ENCODE measurements at places on chromosomes 4 and X.

DNA sequence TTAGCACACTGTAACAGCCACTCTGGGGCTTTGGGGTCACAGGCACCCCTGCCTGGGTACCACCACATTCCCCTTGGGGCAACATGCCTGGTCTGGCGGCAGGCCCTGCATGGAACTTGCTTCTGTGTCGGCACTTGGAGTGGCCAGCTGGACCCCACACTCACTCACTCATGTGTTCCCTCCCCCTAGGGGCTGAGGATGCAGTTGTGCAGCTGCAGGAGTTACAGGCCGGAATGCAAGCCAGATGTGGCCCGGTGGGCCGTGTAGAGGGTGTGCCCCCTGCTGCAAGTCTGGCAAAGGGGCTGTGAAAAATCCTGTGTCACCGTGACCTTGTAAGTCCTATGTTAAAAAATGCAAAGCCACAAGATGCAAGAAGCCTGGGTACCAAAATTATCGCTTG lies 34.2 kb downstream of the ATXN3L start:
- DNase-seq, result no peak

DNA sequence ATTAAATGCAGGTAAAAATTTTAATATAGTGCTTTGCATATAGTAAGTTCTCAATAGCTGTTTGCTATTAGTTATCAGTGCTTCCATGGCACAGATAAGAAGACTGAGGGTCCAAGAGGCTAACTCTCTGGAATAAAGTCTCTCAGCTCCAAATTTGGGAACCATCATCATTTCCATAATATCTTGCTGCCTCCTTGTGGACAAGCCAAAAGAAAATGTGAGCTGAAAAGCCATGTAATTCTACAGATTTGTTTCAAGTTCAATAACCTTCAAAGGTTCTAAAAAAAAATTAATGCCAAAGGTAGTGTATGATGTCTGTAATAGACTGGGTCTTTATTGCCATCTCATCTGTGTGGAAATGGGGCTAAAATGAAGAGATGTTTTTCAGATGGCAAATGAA lies 136.9 kb upstream of the VCX start:
- DNase-seq, result no peak

DNA sequence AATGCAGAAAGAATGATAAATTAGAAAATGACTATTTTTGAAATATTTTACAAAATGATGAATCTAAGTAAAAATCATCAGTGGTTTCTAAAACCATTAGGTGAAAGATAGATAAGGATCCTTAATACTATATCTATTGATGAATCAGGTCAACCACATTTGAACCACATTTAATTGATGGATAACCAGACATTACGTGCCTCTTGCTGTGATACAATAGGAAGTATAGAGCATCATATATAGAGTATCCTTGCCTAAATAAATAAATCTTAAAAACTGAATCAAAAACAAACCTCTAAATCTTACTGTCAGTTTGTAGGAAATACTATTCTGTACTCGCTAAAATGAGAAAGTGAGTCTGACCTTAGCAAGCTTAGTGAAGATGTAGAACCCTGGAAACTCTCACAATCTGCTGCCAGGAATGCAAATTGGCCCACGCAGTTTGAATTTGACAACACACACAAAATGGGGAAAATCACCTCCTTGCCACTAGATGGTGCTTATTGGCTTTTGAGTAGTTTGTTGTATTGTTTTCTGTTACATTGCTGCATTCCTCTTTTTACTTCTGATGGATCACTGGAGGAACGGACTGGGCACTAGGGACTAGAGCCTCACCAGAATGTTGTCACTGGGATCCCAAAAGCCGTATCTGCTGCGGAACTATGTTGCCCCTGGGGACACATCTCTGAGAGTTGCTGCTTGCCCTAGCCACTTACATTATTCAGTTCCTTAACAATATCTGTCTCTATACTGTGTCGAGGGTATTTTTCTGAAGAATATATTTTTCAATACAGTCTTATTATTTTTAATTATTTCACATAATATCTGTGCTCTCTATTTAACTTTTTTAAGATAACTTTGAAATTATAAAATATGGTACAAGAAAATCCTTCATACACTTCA lies 25.4 kb upstream of the SLAIN2 start:
- peak; percentile 59 for DNase-seq

GRCh38 chr4:41620594-41621256 lies 82.8 kb downstream of the LIMCH1 start:
- no peak for DNase-seq

DNA sequence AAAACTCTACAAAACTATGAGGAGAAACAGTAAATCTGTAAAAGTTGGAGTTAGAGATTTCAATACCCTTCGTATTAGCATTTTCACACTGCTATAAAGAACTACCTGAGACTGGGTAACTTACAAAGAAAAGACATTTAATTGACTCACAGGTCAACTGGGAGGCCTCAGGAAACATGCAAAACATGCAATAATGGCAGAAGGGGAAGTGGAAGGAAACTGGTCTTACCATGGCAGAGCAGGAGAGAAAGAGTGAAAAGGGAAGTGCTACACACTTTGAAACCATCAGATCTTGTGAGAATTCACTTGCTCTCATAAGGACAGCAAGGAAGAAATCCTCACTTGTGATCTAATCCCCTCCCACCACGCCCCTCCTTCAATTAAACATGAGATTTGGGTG lies 949.9 kb downstream of the TECRL start:
- DNase-seq, result no peak

DNA sequence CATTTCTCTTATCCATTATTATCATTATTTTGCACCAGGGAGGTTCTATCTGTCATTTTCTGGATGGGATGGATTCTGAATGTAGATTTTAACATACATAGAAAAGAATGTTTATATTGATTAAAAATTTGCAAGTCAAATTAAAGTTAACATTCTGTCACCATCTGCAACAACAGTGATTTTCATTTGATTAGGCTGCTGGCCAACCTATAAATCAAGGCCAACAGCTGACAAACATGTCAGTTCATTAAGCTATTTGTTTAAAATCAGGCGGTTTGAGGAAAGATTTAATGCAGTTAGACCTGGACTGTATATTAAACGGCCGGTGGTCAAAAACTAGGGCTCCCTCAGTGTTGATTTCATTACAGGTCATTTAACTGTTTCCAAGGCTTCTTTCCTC lies 109.5 kb upstream of the CBR4 start:
- no peak for DNase-seq

GRCh38 chr4:66439508-66439907 lies 769.2 kb upstream of the EPHA5 start:
- DNase-seq, result no peak

DNA sequence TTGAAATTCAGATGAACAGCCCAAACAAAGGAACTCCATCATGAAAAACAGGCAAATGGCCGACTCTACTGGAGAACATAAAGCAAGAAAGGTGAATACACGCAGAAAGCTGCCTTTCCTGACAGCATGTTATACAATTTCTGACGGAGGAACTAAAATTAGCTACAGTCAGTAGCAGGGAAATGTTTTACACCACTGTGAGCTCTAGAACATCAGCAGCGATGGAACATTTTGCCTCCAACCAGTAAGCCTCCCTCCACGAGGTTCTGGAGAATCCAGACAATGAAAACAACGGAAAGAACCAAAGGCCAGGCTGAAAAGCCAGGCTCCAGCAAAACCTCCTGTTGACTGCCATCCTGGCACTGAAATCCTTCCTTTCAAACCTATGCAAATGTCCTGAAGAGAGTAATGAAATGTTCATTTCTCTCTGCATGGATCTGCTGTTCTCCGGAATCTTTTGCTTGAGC lies 78.9 kb downstream of the IRF2 start:
- no peak for DNase-seq

DNA sequence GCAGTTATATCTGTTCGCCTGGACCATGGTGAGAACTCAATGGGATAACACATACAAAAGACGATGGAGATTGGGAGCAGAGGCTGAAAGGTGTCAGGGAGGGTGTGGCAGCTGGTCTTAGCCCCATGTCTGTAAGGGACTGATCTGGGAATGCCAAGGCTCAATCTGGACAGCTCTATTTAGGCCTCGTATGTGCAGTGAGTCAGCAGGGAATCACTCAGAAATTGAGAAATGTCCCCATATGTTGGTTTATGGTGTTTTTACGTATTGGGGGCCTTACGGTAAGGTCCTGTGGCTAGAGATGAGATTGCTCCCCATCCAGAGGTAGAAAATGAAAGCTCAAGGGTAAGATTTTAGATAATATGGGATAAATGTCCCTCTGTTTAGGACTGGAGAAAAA lies 71.4 kb upstream of the TTC29 start:
- DNase-seq, result no peak

DNA sequence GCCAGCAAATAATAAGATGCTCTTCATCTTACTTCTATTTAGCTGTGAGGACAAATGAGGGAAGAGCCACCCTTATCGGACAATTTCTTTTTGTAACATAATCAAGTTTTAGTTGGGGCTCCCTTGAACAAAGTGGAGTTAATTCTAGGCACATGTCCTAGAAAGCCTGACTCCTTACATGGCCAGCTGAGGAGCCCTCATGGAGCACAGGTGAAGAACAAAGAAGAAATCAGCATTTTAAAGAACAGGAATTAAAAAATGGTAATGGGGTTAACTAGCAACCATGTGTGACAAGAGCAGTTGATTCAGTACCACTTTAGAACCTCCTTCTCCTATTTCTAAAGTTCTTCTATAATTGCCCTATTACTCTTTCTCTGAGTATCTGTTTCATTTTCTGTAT lies 15.9 kb downstream of the GPR82 start:
- DNase-seq, result no peak

- peak; percentile 42 for DNase-seq
These were observed 326.6 kb upstream of the F9 start for GRCh38 chrX:139203651-139204570.

GRCh38 chr4:6875431-6875831 lies 34.2 kb upstream of the TBC1D14 start:
- peak; percentile 88 for DNase-seq

GRCh38 chr4:70680934-70681333 lies 7.4 kb upstream of the UTP3 start:
- DNase-seq, result no peak

GRCh38 chr4:147194114-147194513 lies 248.4 kb upstream of the TTC29 start:
- no peak for DNase-seq

DNA sequence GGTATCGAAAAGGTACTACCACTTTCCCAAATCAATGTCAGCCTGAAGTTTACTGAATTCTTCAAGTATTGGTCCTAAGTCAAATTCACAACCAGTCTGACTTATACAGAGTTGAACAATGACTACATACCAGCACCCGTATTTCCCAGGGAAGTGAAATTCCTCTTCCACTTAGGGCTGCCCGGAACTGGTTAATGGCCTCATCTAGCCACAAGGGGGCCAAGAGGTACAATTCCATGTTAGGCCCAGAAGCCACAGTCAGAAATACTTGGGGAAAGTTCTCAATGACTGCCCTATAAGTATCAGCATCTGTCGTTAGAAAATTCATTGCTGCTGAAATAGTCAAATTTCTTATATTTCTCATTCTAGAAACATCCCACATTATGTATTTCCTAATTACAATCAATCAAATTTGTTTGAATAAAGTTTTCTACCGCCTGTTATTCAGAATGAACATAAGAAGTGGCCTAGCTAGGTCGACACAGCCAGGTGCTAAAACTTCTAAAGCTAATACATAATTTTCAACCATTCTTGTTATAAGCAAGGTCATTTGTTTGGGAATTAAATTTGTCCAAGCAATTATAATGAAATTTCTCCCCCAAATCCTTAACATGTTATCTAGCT lies 5.6 kb upstream of the PCDH7 start:
- peak; percentile 46 for DNase-seq

GRCh38 chr4:76060506-76060905 lies 14.0 kb upstream of the ART3 start:
- no peak for DNase-seq

DNA sequence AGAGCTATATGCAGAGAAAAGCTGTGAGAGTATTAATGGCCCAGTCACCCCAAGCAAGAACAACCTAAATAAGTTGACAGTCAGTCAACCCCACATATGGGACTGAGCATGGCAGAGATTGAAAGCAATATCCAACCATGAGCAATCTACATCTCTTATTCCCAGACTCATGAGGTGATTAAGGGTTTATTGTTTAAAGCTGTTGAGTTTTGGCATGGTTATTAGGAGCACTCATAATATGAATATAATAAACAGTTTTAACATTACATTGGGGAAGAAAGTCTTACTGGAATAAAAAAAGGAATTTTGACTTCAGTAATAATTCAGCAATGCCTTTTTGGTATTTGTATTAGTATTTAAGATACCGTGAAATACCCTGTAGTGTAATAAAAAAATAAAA lies 1627.4 kb downstream of the STIM2 start:
- DNase-seq, result no peak

DNA sequence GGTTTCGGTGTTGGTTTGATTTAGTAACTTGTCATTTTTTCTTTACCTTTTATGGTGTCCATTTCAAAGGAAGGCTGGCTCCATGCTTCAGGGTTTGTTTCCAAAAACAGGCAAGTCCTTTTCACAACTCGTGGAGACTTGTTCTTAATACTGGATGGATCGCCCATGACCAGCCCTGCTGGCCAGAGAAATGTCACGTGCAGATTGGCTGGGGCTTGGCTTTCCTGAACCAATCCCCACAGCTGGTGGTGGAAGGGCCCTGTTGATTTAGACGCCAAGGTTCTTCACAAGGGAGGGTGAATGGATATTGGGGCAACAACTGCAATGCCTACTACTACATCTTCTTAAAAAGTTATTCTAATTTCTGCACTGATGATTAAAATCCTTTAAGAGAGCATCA lies 92.6 kb downstream of the SHROOM3 start:
- DNase-seq, result no peak

DNA sequence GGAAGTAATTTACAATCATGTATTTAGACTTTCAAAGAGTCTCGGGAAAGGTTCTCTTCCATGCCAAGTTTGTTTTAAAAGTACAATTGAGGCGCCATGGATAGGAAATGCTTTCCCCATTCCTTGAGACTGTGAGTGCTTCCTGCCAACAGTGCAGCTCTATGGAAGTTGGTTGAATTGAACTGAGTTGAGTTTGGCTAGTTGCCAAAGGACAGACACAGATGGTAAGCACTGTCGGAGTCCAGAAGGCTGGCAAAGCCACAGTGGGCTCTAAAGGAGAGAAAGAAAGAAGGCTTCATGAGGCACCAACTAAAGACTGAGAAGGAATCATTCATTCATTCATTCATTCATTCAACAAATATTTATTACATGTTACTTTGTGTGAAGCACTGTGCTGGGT lies 4.3 kb upstream of the KCNE5 start:
- DNase-seq, result no peak

- DNase-seq, result no peak
These were observed 288.0 kb upstream of the PPP1R2C start for GRCh38 chrX:43065978-43066377.

DNA sequence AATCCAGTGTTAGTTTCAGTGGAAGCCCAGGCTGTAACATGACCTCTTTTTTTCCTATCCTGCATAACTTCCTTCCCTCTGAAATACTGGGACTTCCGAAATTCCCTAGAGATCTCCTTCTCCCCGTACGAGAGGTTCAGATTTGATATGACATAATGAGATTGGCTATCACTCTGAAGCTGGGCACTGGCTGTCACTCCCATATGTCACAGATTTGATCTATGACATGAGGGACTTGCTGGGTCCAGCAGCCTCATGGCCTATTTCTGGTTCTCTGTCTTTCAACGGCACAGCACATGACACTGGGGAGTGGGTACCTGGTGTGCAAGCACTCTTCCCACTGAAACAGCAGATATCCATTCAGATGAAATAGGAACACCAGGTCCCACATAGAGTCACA lies 36.7 kb downstream of the PF4 start:
- DNase-seq, result no peak

GRCh38 chr4:6495296-6495590 lies 22.8 kb upstream of the PPP2R2C start:
- DNase-seq, result no peak

GRCh38 chr4:150479657-150480056 lies 102.3 kb upstream of the MAB21L2 start:
- DNase-seq, result no peak

GRCh38 chr4:178970433-178971140 lies 1528.3 kb upstream of the AGA start:
- no peak for DNase-seq
